ENCODE measurements at places on chromosomes 12 and 14.

DNA sequence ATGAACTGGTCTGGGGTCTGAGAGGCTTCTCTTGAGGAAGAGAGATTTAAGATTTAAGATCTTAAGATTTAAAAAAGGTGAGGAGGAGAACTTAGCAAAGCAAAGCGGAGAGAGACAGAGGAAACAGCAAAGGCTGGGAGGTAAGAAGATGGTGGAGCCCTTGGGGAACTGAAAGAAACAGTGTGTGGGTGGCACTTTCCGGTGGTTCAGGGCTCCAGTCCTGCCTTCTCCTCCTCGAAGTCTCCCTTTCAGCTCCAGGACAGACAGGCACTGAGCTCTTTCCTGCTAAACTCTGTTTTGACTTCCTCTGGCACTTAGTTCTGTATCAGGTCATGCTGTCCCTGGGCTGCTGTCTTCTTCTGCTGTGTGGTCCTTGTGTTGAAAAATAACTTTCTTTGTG, 298.7 kb upstream of the SRRM4 start:
- DNase-seq, result no peak

DNA sequence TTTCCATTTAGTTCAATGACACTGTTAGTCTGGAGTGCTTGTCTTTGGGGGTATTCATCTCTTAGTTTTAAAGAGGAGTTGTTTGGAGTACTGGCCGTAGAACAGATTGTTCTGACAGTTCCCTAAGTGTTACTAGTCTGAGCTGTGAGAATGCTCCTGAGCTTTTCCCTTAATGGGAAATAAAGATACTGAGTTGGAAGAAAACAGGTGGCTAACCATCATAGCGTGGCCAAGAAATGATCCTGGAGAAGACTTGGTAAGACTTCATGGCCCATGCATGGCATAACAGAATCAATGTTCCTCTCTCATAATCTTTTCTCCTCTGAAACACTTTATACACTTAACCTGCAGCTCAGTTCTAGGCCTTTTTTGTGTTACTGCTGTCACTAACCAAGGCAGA, 6.2 kb downstream of the CALM1 start:
- DNase-seq, result no peak

- DNase-seq, result peak; percentile 94
Observed at GRCh38 chr12:52147367-52147963, 44.3 kb downstream of the KRT80 start.

DNA sequence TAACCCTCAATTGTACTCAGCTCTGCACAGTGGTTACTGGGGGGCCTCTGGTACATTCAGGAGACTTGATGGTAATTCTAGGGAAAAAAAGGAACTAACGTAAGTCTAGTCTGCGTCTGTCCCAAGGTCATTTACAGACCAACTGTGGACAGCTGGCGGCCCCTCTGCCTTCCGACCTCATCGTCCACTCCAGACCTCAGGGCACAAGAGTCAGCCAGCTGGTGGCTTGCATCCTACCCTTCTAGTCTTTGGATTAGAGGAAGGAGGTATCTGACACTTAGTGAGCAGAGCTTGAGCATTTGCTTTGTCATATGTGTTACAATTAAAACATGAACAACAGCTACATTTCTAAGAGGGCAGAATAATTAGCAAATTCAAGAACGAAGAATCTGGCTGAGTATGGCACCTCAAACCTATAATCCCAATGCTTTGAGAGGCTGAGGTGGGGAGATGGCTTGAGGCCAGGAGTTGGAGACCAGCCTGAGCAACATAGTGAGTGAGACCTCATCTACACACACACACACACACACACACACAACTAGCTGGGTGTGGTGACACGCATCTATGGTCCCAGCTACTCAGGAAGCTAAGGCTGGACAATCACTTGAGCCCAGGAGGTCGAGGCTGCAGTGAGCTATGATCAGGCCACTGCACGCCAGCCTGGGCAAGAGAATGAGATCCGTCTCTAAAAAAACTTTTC, 36.5 kb downstream of the SSH1 start:
- no peak for DNase-seq

DNA sequence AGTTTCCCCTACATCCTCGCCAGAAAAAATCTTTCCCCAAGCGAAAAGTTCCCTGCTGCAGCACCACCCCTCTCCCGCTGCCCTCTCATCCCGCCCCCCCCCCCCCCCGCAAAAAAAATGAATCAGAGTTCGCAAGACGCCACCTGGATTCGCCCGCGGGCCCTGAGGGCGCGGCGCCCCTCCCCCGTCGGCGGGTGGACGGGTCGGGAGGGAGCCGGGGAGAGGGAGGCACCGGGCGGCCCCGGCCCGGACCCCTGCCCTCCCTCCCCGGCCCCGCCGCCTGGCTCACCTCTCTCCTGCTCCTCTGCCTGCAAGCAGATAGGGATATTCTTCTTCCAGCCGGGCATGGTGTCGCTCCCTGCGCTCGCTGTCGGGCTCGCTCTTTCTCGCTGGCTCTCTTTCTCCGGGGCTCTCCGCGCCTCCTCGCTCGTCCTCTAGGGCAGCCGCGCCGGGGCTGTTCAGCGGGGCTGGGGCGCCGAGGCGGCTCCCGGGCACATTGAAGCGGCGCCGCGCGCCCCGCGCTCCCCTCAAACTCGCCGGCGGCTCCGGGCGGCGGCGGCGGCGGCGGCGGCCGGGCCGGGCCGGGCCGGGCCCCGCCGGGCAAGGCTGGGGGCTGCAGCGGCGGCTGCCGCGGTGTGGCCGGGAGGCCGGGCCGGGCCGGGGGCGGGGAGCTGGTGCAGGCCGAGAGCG, 200.3 kb upstream of the CAND1 start:
- DNase-seq, result no peak

GRCh38 chr12:52251367-52252051, 18.5 kb downstream of the KRT7 start:
- no peak for DNase-seq

DNA sequence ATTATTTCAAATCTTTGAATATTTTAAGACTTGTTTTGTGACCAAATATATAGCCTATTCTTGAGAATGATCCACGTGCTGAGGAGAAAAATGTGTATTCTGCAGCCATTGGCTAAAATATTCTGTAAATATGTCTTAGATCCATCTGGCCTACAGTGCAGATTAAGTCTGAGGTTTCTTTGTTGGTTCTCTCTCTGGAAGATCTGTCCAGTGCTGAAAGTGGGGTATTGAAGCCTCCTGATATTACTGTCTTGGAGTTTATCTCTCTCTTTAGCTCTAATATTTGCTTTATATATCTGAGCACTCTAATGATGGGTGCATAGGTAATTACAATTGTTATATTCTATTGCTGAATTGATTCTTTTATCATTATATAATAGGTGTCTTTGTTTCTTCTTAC, 617.4 kb upstream of the LRFN5 start:
- DNase-seq, result no peak

- no peak for DNase-seq
Observed at GRCh38 chr14:53346988-53347387, 193.9 kb upstream of the DDHD1 start.

DNA sequence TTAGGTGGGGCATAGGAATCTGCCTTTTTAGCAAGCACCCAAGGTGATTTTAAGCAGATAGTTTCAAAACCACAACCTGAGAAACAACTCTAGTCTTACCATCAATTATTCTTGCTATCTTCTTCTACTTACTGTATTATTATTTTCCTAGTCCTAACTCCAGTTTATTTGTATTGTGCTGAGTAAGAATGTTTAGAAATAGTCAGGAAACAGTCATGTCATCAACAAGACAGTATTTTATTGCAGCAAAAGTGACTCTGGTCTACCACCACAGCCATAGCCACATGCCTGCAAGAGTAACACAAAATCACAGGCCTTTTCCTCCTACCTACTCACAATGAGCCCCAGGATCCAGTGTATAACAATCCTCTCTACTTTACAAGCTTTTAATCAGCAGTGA, 46.3 kb upstream of the FLRT2 start:
- no peak for DNase-seq

- DNase-seq, result no peak
Observed at GRCh38 chr12:49019120-49019430, 499 bp upstream of the PRKAG1 start.

DNA sequence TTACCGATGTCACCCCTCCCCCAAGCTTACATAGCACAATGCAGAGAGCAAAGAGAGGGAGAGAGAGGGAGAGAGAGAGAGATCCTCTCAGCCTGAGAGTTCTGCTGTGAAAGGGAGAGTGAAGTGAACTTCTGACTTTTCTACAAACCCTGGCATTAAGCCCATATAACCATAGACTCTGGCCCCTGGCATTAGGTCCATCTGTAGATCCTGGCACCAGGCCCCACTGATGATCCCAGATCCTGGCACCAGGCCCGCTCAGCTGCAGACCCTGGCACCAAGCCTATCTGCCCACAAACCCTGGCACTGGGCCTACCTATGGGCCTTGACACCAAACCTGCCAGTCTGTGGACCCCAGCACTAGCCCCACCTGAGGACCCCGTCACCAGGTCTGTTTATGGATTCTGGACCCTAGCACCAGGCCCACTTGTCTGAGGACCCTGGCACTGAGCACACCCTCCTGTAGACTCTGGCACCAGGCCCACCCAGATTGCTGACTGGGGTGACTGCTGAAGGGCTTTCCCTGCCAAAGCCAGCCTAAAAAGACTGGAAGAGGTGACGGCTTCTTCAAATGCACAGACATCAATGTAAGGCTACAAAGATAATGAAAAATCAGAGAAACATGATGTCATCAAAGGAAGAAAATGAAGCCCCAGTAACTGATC, 14.5 kb upstream of the KRT83 start:
- DNase-seq, result no peak

DNA sequence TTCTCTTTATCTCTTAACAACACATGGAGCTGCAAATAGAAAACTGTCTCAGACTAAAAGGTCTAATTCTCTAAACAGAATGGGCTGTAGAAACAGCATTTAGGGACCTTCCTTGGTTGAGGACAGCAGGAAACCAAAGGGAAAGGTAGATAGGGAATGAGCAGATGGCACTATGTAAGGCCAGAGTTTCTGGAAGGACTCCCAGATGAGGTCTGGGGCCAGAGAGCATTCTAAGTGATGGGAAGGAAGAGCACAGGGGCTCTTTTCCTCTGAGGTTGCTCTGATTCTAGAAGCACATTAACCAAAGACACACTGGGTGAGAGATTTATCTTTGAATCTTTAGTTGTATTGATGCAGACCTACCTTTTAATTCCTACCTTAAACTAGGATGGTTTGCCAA, 79.4 kb downstream of the TPH2 start:
- DNase-seq, result no peak

GRCh38 chr14:101234244-101234937, 326.9 kb upstream of the DIO3 start:
- no peak for DNase-seq

DNA sequence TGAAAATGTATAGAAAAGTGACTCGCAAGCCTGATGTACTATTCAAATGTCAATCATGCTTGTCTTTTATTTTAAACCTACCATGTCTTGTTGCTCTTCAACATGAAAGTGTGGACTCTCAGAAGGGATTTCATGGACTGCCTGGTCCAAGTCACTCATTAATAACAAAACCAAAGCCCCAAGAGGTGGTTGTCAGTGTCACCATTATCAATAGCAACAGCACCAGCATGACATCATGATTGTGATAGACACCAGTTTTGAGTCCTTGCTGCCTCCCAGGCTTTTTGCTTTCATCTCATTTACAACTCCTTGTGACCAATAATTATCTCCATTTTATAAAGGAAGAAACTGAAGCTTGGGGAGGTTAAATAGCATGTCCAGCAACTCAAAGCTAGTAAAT, 112.0 kb upstream of the TMPO start:
- DNase-seq, result no peak

GRCh38 chr14:90721619-90722305, 94.5 kb downstream of the TTC7B start:
- DNase-seq, result no peak

GRCh38 chr12:95495433-95495832, 21.5 kb downstream of the METAP2 start:
- DNase-seq, result no peak

DNA sequence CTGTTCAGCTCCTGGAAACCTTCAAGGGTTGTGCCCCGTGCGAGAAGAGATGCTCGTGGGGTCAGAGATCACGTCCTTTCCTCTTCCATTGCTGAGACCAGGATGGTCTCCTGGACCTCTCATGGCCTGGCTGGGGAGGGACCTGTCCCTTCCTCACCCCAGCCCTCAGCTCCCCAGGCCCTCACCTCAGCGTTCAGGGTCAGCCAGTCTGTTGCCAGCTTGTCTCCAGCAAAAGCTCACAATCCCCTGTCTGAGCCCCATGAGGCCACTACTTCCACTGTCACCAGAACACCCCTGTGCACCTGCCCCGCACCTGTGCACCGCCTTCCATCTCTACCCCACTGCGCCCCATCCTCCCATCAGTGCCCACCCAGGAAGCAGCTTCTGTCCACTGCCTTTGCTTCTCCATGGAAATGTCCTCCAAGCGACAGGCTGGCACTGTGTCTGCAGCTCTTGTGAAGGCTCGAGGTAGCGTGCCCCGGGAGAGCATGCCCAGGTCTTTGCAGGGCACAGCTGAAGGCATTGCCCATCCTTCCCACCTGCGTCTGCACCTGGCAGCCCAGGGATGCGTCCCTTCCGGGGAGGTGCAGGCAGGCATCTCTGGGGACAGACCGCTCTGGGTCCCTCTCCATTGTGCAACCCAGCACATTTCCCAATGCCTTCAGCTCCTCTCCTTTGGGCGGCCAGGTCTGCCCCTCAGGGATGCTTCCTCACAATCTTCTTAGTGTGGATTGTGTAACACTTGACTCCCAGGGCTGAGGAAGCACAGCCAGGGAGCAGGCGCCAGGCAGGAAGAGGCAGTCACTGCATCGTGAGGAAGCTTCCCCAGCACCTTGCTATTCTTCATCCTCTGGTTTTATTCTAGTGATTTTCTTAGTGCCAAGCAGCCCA, 179.6 kb downstream of the ADGRD1 start:
- no peak for DNase-seq

DNA sequence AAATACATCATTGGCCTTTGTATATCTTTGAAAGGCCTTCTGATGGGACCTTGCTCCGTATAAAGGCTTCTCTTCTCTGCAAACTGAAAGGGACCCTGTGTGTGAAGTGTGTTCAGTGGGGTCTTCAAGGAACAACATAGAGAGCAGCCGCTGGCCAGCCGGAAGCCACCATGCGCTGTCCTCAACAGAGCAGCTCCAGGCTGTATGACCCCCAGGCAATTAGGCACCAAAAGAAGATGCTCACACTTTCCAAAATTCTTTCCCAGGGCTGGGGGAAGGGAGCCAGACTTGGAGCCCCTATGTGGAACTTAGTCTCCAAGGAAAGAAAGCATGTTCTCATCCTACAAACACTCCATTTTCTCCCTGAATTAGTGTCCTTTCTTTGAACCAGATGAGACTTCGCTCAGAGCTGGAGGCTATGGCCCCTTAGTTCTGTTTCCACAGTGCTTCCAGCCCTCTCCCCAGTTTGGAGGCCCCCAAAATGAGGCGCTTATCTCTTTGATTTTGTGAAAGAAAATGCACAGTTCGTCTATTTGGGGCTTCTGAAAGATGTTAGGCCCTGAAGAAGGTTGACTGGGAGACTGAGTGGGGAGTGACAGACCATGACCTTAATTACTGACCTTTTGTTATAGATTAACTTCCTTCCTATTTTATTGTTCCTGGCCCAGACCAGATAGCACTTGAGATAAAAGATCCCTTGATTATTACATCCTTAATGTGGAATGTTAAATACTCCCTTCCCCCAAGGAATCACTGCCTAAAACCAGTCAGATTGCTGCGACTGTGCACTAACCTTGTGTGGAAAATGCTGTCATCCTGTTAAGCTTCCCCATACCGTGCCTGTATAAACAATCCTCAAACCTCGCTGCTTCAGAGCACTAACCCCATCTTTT, 128.3 kb upstream of the FGD4 start:
- no peak for DNase-seq

GRCh38 chr12:27560126-27560525, 36.1 kb downstream of the PPFIBP1 start:
- DNase-seq, result no peak
